SK-MEL-5 (cell line): ENCODE measurements at places on chromosomes 4 and X.

- DNase-seq, result peak; percentile 22
Measured at GRCh38 chr4:75180790-75181776, 248.2 kb downstream of the PARM1 start.

GRCh38 chrX:11665168-11666111 lies at the start of gene ARHGAP6:
TSS of gene ARHGAP6 (minus strand) at chrX:11665920. CDS start at chrX:11664828, 1,092 bp downstream.
- no peak for DNase-seq

GRCh38 chr4:35358001-35358584 lies 886.2 kb downstream of the ARAP2 start:
- DNase-seq, result peak; percentile 16

DNA sequence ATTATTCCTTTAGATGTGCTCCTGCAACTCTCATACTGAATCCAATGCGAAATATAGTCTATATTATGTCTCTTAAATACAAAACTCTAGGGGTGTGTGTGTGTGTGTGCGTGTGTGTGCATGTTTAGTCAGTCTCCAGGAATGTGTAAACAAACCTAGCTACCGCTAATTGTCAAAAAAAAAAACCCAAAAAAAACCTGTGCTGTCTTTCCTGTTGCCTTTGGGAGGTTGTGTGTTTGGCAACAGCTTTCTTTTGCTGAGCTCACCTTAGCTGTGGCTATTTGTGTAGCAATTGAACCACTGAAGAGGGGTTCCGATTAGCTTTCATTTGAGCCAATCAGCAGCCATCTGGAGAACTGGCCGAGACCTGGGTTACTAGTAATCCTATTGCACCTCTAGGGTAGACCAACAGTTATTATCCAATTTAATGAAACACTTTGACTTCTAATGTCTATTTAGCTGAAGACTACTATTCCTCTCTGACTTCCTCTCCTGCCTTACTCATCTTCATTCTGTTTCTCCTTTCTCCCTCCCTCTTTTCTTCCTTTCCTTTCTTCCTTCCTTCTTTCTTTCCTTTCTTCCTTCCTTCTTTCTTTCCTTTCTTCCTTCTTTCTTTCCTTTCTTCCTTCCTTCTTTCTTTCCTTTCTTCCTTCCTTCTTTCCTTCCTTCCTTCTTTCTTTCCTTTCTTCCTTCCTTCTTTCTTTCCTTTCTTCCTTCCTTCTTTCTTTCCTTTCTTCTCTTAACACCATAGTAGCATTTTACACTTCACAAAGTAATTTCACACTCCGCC lies 471.1 kb downstream of the GBA3 start:
- no peak for DNase-seq

DNA sequence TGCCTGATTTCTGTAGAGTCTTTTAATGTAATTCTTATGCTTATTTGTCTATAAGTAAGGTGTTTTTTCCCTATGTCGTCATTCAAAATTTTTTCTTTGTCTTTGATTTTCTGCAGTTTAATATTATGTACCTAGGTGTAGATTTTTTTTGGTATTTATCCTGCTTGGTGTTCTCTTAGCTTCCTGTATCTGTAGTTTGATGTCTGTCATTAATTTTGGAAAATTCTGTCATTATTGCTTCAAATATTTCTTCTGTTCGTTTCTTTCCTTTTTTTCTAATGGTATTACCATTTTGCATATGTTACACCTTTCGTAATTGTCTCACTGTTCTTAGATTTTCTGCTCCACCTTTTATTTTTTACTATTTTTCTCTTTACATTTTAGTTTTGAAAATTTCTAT lies 672.5 kb upstream of the KLHL4 start:
- DNase-seq, result no peak

GRCh38 chrX:105910563-105911105 lies 88.3 kb downstream of the NRK start:
- no peak for DNase-seq

- DNase-seq, result peak; percentile 94
Measured at GRCh38 chr4:124953061-124953460, 240.5 kb upstream of the ANKRD50 start.

- no peak for DNase-seq
Measured at GRCh38 chr4:9921326-9921725, 100.0 kb downstream of the SLC2A9 start.

DNA sequence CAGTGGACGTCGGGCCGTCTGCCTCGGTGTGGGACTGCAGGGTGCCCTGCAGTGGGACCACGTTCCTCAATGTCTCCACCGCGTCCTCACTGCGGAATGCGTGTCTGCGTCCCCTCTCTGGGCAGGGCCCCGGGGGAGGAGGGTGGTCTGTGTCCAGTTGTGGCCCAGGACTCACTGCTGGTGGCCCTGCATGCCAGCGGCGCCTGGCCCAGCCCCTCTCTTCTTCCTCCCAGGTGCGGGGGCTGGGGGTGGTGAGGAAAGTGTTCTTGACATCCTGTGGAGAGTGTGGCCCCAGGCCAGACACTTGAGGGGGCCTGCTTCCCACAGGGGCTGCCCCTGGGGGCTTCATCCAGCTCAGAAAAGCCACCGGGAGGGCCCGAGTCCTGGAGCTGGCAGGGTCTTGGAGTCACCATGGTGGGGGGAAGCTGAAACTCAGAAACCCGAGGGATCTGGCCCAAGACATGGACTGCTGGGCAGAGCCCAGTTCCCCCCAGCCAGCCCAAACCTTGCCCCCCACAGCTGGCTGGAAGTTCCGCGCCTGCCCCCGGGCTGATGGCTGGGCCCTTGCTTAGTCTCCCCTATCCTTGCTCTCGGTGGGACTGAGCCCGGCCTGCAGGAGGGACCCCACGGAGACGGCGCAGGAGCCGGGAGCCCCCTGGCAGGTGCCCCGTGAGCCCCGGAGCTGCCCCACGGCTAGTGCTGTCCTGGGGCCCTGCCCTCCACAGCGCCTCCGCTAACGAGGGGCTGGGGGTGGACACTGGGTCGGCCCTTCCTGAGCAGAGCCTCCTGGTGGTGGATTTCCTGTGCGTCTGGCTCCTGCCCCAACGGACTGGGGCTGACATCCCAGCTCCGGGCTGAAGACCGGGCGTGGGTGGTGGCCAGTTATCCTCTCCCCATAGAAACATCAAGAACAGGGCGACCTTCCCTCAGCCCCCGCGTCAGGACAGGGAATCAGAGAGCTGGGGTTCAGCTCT lies 2.9 kb downstream of the DOK7 start:
- DNase-seq, result no peak

DNA sequence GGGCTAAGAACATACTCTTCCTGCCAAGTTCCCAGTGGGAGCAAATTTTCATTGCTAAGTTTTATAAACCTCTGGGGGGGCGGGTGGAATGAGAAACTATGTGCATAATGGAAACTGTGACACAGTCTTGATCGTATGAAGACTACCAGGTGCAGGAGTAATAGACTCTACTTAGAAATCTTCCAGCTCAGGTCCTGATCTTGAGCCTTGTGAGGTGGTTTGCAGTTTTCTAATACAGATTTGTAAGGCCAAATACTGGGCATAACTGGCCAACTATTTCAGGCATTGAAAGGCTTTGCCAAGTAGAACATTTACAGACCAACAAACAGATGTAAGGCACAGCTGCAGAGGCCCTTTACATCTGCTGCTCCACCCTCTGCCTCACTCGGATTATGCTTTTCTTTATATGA lies 89.7 kb upstream of the CBR4 start:
- DNase-seq, result no peak

DNA sequence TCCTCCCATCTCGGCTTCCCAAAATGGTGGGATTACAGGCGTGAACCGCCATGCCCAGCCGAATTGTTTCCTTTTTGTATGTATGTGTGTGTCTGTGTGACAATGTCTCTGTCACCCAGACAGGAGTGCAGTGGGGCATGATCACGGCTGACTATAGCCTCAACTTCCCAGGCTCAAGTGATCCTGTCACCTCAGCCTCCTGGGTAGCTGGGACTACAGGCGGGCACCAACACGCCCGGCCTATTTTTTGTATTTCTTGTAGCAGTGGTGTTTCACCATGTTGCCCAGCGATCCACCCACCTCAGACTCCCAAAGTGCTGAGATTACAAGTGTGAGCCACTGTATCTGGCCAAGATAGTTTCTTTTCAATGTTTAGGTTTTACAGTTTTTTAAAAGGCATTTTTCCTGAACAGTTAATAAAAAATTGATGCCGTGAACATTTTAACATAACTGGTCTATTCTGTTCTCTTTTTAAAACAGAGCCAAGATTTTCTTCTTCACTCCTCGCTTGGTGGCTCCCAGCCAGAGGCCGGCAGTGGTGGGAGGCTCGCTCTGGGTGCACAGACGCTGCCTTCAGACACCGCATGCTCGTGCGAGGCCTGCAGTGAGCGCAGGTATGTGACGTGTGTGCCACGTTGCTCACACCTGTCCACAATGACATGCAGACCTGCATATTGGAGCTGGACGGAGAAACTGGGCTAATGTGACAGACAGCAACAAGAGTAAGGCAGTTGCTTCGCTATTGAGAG lies 88.5 kb downstream of the FAM193A start:
- no peak for DNase-seq

DNA sequence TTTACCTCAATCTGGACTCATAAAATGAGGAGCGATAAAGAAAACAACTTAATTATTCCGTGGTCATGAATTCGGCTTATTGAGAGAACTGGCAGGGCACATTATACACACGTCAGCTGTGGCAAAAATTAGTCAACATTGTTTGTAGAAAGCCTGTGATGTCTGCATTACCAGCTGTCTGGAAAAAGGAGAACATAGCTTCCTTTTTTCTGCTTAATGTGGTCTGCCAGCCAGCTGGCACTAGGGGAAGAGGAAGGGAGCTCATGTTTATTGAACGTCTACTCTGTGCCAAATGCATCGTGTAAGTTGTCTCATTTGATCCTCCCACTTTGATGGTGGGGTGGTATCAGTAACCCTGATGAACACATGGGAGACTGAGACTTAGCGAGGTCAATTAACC lies 367.6 kb downstream of the ARHGAP24 start:
- no peak for DNase-seq

GRCh38 chr4:16721613-16722291 lies 176.7 kb downstream of the LDB2 start:
- no peak for DNase-seq
